ENCODE measurements at places on chromosomes 11 and 22.

DNA sequence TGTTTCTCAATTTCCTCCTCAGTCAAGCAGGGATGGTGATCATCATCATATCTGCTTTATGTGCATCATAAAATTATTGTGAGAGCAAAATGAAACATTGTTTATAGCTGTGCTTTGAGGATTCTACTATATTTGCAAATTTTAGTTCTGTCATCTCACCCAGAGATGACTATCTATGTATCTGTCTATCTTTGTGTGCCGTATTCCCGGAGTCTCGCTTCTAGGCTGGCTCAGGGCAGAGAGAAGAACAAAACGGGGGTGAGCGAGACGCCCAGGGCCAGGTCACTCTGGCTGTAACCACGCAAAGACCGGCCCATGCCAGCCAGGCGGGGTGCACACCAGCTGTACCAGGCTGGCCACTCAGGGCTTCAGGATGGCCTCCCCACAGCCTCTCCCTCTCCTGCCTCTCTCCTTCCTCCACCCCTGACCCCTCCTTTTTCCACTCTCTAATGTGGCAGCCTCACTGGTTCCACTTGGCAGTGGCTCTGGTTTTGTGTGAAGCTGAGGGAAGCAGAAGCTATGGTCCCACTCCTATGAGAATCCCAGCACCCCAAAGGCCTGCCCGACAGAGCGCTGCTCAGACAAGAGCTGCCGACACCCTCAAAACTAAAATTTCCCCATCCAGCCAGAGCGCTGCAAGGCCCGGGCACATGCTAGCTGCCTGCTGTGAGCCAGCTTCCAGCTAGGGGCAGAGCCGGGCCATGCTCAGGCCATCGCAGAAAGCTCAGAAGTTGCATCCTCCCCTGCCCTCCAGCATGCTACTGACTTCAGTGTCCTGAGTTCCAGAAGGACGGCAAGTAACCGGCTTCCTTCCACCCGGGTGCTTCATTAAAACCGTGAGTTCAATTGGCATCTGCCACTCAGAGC is 139.5 kb upstream of the TBCEL start:
- DNase-seq: no peak

GRCh38 chr11:120231963-120232362 is 8.0 kb upstream of the POU2F3 start:
- no peak for DNase-seq

DNA sequence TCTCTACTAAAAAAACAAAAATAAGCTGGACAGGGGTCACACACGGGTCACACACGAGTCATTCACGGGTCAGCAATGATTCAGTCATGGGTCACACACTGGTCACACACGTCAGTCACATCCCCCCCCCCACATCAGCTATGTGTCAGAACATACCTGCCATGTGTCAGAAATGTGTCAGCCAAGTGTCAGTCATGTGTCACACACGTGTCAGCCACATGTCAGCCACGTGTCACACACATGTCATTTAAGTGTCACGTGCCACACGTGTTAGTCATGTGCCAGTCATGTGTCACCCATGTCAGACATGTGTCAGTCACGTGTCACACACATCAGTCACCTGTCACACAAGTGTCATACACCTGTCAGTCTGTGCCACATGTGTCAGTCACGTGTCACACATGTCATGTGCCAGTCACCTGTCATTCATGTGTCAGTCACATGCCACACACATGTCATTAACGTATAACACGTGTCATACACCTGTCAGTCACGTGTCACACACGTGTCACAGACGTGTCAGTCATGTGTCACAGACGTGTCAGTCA is 28.7 kb upstream of the MMP20 start:
- DNase-seq: no peak

- DNase-seq: no peak
These were observed 88.3 kb upstream of the MTMR2 start for GRCh38 chr11:96012086-96012824.

- DNase-seq: no peak
These were observed 9.7 kb upstream of the PIK3IP1 start for GRCh38 chr22:31302006-31302405.

DNA sequence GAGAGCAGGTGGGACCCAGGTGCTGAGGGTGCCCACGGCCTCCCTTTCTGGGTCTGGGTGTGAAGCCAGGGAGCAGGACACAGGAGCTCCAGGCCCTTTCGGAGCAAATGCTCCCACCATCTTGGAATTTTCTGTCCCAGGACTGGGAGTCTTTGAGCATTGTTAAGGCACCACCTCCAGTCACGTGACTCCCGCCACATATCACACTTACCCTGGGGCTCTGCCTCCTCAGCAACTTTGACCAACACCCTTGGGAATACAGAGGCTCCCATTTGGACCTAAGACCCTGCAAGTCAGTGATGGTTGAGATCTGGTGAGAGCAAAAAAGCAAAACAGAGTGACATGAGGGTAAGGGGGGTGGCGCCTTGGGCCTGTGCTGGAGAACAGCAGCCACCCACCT is 35.6 kb downstream of the GNAZ start:
- no peak for DNase-seq

DNA sequence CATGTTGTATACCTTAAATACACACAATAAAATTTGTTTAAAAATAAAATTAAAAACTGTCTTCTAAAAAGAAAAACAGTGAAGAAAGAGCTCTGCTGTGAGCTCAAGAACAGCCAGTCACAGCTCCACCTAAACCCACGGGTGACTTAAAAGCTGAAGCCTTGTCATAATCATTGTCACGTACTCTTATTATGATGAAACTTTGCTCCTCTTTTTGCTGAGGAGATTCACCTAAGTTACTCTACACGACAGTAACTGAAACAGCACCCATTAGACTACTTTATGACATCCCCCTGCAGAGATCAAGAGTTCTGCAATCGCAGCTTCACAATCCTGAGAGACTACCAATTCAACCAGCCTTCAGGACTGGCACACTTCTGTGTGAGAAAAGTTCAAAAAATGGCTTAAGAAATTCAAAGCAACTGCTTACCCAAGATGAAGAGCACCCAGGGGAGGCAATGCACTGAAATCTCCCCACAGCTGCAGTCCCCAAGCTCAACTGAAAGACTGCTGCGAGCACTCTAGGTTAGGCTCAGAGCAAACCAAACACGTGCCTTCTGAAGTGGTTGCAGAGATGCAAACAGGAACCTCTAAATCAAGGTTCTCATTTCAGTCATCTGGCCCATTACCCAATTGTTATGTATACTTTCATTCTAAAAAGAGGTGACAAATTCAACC is at the start of gene JAML:
TSS of gene JAML (minus strand) at position 501 of the 678 bp plus-strand sequence. CDS start 10,145 bp downstream, outside the sequence.
- DNase-seq: no peak

GRCh38 chr11:129374993-129375750 is 476 bp upstream of the BARX2 start:
- peak; percentile 69 for DNase-seq

- DNase-seq: peak; percentile 87
These were observed 38.5 kb upstream of the CYP2D6 start for GRCh38 chr22:42169055-42169469.

- no peak for DNase-seq
These were observed 266.9 kb upstream of the NARS2 start for GRCh38 chr11:78841456-78842060.

DNA sequence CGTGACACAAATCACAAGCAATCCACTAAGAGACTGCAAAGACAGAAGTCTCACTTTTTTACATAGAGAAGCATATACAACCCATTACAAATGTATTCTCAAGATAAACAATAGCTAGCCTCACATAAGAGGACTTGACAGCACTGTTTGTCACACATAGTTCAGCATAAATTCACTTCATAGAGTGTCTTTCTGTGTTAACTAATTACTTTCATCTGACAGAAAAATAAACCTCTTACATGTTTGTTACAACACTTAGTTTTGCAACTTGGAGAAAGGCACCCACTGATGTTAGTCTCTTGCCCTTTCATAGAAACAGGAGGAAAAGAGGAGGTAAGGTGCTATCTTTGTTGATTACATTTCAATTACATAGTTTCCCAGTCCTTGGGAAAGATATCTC is 2221.9 kb upstream of the RAG2 start:
- DNase-seq: no peak

DNA sequence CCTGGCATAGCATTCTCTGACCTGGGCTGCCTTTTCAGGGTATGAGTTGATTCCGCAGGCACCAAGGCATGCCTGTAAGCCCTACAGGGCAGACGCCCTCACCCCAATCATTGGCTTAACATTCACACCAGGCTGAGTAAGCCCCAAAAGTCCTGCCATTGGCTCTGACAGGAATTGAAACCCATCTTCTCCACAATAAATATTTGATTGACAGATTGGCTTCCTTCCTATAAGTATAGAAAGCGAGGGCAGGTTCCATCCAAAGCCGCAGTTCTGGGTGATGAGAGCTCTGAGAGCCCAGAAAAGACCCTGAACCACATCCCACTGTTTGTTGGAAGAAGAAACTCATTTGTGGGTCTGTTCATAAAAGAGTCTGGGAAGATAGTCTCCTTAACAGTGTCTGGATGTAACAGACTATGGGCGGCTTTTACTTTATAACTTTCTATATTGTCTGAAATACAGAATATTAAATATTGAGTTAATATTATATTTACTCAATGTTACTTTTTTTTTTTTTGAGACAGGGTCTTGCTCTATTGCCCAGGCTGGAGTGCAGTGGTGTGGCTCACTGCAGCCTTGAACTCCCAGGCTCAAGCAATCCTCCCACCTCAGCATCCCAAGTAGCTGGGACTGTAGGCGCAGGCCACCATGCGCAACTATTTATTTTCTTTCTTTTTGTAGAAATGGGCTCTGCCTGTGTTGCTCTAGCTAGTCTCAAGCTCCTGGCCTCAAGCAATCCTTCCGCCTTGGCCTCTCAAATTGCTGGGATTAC is 46.8 kb downstream of the FAM83F start:
- DNase-seq: no peak

DNA sequence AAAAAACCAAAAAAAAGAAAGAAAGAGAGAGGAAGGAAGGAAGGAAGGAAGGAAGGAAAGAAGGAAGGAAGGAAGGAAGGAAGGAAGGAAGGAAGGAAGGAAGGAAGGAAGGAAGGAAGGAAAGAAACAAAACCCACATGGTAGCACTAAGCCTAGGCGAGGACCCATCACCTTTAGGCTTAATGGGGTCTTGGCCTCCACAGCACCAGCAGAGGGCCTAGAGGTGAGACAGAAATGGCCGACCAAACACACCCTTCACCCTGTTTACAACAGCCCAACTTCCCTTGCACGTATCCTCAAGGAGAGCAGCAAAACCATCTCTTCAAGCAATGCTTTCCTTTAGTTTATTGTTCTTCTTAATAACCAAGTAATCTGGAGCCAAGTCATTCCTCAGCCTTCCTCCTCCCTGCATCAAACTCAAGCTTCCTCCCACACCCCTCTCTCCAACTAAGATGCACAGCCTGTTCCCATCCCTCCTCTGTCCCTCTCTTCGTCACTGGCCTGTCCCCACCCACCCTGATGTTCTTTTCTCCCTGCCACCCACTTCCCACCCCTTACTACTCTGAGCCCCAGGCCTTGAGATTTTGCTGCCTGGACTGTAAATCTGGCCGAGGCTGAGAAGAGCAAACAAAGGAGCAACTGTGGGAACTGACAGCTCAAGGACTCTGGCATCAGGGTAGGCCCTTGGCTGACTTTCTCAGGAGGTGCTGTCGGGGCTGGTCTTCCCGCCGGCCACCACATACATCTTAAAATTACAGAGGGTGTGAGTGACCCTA is 26.0 kb downstream of the POU2AF1 start:
- no peak for DNase-seq

DNA sequence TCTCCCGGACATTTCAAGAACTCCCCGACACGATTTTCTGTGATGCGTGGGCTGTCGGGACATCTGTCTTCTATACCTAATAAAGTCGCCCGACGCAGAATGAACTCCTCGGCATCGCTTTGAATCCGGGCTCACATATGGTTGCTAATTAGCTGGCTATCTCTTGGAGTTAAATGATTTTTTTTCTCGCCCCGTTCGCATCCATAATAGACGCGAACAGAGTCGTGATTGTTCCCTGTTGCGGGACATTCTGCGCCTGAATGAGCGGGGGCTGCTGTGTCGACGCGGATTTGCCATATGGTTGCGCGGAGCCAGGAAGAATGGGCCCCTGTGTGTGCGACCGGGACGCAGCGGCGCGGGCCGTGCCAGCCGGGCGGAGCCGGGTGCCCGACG is 16.4 kb downstream of the CDKN1C start:
- DNase-seq: no peak

DNA sequence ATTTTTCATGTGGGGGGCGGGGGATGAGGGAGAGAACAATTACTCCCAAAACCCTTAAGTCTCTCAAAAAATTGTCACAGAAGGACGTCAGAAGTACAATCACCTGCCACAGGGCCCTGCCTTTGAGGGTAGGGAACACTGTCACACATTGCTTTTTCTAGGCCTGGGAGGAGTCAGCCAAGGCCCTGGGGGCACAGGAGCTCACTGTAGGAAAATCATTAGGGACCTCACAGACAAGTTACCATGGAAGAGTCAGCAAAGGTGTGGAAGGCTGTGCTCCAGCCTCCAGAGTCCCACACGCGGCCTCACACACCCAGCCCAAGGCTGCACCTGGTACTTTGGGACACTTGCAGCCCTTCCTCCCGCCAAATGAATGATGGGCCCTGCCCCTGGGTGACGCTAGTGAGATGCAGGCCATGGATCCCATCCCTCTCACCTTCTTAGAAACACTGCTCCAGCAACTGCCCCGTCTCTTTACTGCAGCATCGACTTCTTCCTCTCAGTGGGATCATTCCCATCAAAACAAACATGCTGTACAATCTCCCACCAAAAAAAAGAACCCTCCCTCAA is 3.3 kb downstream of the PLEKHA7 start:
- DNase-seq: no peak

DNA sequence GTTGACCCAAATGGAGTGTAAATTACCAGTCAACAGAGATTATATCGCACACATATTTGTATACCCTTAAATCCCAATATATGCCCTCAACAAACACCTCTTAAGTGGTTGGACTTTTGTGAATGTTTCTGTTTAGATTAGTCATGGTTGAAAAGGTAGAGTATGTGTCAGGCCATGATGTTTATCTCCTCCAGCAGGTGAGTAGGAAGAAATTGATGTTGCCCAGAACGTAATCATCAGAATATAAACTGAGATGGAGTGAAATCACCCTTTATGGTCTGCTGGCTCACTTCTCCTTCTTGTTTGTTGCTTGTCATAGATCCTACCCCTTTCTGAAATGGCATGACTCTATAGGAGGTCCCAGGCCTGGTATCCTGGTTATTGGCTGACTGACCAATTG is 431.8 kb downstream of the ETS1 start:
- no peak for DNase-seq

- no peak for DNase-seq
These were observed 87.2 kb downstream of the MYO18B start for GRCh38 chr22:25829237-25829636.

DNA sequence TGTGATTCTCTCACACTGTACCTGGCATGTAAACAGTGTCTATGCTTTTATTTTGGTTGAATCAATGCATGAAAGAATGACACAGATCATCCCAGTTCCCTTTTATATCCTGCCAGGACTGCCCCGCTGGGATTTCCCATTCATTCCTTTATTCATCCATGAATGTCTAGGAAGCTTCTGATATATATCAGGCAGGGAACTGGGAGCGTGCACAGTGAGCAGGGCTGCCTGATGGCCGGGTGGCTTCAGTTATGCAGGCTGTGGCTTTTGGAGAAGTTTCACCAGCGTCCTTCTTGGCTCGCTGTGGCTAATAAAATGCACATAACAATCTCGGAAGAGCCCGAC is 789.0 kb downstream of the TBC1D22A start:
- peak; percentile 13 for DNase-seq
